ENCODE measurements at places on chromosomes 6 and 20.

- no peak for DNase-seq
Measured at GRCh38 chr6:50236164-50236563, 186.4 kb upstream of the DEFB112 start.

GRCh38 chr6:152636021-152636608 lies 1.0 kb downstream of the SYNE1 start:
- DNase-seq: peak; percentile 20

DNA sequence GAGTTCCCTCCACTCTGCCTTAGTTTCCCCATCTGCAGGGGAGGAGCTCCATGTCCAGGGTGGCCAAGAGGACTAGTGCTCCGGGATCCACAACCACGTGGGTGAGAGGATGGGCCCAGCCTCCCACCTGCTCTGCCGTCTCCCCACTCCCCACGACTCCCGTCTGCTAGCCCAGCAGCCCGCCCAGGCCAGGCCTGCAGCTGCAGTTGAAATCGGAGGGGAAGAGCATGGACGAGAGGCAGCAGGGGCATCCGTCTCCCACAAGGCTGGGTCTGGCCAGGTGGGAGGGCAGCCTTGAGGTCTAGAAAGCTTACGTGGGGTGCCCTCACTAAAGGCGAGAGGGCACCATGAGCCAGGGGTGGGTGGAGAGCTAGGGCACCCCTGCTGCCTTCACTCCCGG lies 8.6 kb downstream of the NOL4L start:
- no peak for DNase-seq

GRCh38 chr20:9609887-9610502 lies 95.6 kb downstream of the LAMP5 start:
- DNase-seq: peak; percentile 42

DNA sequence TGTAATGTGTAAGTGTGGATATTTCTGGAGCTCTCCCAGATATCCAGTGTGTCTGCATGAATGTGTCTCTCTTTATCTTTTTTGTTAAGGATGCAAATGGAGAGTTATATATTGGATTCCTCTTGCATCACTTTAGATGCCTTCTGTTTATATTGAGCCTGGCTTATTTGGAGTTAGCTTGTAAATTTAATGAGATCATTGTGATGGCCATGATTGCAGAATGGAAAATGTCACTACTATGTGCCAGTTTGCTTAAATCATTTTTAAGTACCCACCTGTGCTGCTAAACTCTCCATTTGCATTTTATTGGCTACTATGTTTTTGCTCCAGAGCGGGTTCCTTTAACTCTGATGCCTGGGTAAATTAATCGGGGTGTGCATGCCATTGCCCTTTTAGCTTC lies 334.8 kb downstream of the UTRN start:
- no peak for DNase-seq

DNA sequence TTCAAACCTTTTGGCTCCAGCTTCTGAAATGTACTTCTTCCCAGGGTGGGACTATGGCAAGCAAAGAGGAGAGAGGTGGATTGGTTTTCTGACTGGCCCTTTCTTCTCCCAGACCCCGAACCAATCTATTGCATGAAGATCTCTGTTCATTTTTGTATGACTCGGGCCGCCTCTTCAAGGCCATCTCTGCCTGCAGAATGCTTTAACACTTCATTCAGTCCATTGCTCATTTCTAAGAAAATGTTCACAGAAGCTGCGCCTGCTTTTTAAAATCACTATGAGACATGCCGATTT lies 1.6 kb downstream of the VGLL2 start:
- DNase-seq: no peak

GRCh38 chr20:51360451-51361201 lies 181.9 kb downstream of the NFATC2 start:
- no peak for DNase-seq

DNA sequence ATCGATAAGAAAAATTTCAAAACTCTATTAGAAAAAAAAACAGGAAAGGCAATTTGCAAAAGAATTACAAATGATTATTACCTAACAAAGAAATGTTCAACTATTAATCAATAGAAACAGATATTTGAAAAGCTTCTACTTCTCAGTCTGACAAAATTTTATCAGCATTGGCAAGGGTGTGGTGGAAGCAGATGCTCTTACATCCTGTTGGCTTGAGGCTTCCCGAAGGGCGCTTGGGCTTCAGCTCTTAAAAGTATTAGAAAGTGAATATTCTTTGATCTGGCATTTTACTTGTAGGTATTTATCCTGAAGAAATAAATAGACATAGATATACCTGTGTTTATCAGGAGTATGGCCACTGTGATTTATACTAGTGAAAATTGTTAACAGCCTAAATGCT lies 38.7 kb downstream of the SLC35D3 start:
- DNase-seq: no peak

GRCh38 chr20:44909872-44910689 lies at the start of gene PABPC1L:
PABPC1L (plus strand) TSS chr20:44910060; CDS start chr20:44910144, 84 bp downstream.
- peak; percentile 80 for DNase-seq

- no peak for DNase-seq
Measured at GRCh38 chr20:57243480-57244220, 22.8 kb downstream of the BMP7 start.

DNA sequence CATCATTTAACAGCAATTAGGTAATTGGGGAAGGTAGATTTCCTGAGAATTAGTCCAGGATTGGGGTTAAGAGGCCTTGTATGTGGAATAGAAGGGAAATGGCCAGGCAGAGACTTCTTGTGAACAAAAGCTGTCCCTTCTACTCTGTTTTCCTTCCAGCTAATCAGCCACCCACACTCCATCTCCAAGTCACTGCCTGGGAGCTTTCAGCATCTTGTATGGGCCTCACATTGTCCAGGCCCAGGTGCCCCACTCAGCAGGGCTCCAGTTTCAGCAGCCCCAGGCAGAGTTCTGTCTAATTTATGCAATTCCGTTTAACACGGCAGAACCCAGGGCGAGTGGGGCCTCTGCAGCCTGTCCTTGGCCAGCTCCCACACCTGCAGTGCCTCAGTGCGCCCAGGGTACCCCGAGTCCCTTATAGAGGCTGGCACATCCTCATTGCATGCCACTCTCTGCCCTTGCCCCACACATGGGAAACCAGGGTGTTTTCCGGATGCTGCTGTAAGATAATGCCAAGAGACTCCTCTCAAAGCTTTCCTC lies 113.0 kb downstream of the EDN3 start:
- DNase-seq: no peak

DNA sequence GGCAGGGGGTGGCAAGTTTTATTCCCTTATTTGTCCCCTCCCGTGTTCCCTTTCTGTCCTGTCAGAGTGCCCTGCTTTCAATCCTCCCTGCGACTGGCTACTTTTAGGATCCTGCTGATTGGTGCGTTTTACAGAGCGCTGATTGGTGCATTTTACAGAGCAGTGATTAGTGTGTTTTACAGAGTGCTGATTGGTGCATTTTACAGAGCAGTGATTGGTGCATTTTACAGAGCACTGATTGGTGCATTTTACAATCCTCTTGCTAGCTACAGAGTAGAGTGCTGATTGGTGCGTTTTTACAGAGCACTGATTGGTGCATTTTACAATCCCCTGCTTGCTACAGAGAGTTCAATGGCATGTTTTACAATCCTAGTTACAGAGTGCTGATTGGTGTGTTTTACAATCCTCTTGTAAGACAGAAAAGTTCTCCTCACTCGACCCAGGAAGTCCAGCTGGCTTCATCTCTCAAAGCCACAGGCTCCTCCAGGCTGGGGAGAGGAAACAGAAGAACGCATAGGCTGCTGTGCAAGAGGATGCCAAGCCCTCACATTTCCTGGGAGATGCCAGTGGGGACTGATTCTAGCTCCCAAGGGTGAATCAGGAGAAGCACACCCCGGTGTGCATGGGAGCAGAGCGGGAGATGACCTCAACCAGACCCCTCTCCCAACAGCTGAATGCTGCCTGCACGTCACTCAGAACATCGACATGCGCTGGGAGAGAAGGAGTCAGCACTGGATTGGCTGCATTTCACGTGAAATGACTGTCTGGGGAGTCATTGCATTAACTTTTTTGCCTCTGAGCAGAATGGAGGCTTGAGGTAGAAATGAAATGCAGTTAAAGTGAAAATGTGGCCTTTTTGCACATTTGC lies 48.3 kb upstream of the SLC22A23 start:
- no peak for DNase-seq

GRCh38 chr6:21955951-21956350 lies 340.9 kb downstream of the PRL start:
- no peak for DNase-seq

DNA sequence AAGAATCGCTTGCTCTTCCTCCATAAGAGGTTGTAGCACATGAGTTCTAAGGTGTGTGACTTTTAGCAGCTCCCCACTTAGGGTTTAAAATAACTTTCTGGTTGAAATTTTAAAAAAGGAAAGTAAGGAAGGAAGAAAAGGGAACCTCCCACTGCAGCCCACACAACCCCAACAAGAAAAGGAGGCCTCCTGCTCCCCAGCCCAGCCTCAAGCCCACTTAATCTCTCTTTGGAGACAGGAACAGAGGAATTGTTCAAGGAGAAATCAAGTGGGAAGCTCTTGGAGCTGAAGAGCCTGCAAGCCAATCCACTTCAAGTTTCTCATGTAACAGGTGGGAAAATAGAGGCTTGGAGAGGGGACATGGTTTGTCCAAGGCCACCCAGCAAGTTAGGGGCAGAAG lies 39.1 kb upstream of the PREX1 start:
- DNase-seq: no peak

GRCh38 chr6:149754548-149754947 lies 5.0 kb downstream of the PCMT1 start:
- no peak for DNase-seq

- DNase-seq: peak; percentile 14
Measured at GRCh38 chr20:58349570-58349969, 39.5 kb upstream of the VAPB start.

DNA sequence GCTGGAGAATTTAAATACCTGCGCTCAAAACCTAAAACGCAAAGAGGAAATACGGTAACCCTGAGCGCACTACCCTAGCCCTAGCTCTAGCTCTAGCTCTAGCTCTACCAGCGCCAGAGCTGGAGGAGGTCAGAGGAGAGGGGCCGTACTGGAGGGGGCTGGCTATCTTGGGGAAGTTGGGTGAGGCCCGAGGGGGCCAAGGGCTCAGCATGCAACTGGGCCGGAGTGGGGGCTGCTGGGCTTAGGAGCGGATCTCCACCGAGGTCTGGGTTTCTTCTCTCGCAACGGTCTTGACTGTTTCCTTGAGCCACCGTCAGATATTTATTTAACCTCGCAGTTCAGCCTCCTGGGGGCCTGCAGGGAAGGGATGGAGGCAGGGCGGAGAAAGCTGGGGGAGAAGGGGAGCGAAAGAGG lies 91.0 kb downstream of the NCR2 start:
- no peak for DNase-seq

GRCh38 chr6:54236984-54237383 lies 71.3 kb upstream of the TINAG start:
- DNase-seq: no peak

- DNase-seq: no peak
Measured at GRCh38 chr6:86973088-86973487, 35.8 kb downstream of the HTR1E start.

GRCh38 chr20:43755851-43756250 lies 29.0 kb upstream of the GTSF1L start:
- no peak for DNase-seq

DNA sequence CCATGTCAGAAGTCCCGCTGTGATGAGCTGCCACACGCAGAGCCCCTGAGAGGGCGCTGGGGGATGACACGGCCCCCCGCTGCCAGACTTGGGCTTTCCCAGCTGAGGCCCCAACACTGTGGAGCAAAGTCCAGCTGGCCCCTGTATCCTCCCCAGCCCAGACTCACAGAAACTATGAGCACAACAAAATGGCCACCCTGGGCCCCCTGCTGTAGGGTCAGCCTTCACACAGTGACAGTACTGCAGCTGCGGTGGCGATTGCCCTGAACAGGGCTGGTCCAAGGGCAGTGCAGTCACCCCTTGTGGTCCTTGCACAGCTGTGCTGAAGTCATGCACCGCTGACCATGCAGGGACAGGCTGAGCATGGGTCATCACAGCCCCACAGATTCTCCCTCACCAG lies 78.2 kb upstream of the CST7 start:
- DNase-seq: no peak

DNA sequence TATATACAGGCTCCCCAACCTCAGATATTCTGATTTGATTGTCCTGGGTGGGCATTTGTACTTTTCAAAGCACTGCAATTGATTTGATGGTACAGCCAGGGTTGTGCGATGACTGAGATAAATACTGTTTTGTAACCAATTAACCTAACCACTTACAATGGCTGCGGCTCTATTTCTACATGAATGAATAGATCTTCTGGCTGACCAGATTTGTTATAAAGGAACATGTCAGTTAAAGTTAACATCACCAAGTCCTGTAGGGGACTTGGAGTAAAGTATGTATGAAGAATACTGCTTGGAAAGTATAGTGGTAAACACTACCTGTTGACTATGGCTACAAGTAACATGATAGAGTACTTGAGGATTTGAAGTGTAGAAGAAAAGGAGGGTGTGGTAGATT lies 369.2 kb upstream of the JAG1 start:
- DNase-seq: no peak

GRCh38 chr6:167684276-167685104 lies 142.2 kb upstream of the AFDN start:
- no peak for DNase-seq

DNA sequence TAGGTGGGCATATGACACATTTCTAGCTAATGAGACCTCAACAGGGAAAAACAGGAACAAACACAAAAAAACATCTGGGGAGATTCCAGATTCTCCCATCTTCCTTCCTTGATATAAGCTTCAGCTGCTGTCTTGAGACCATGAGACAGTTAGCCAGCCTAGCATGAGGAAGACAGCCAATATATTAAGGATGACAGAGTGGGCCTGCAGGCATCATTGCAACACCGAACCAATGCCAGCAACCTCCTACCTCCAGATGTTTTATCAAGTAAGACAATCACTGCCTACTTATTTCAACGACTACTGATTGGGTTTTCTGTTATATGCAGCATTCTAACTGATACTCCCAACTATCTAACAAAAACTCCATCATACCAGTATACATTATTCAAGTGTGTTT lies 119.0 kb downstream of the ISM1 start:
- no peak for DNase-seq

DNA sequence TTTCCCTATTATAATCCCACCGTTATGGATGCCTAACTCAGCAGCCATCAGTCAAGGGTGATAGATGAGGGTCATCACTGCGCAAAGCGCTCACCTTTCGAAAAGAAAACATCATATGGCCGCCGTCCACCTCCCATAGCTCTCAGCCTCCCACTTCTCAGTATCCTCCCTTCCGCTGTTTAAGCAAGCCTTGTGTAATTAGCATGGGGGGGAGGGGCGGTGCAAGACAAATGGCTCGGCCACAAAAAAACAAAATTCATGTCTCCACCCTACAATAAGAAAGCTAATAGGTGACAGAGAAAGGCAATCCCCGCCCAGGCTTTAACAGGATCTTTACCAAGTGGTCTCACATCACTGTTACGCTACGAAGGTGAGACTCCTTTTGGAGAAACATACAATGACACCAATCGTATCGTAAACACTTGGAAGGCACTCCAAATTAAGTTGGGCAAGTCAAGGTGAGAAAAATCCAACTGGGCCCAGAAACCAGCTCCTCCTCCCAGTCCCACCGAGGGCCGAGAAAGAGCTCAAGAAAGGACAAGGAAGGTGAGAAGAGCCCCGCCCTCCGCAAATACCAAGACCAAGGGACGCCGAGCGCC lies 645 bp downstream of the DDX39B start:
- DNase-seq: peak; percentile 54

- DNase-seq: no peak
Measured at GRCh38 chr6:118659513-118660217, 8.3 kb upstream of the CEP85L start.

- no peak for DNase-seq
Measured at GRCh38 chr6:107305391-107305790, 154.0 kb downstream of the PDSS2 start.

Measured in HEK293T (cell line).